ENCODE measurements at places on chromosomes 4 and X.

DNA sequence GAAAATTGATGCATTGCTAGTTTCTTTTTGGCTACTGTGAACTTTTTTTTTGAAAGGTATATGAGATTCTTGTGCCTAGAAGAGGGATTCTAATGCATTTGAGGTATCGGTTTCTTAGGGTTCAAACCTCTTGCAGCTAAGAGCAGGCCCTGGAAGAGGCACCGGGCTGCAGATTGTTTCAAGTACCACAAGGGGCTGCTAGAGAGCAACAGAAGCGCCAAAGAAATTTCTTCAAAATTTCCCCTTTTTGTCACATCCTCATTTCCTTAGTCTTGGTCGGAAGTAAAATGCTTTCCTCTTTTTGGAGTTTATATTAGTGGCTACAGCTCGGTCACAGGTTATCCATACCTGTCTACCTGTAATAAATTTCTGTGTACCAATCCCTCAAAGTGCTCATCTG, 89.8 kb downstream of the PDGFRA start:
- peak; percentile 72 for DNase-seq

GRCh38 chrX:57952320-57952678, 42.0 kb upstream of the ZXDA start:
- DNase-seq = no peak

- no peak for DNase-seq
Measured at GRCh38 chr4:86498863-86499166, 95.3 kb upstream of the PTPN13 start.

- DNase-seq = no peak
Measured at GRCh38 chr4:138455097-138455496, 212.9 kb upstream of the SLC7A11 start.

DNA sequence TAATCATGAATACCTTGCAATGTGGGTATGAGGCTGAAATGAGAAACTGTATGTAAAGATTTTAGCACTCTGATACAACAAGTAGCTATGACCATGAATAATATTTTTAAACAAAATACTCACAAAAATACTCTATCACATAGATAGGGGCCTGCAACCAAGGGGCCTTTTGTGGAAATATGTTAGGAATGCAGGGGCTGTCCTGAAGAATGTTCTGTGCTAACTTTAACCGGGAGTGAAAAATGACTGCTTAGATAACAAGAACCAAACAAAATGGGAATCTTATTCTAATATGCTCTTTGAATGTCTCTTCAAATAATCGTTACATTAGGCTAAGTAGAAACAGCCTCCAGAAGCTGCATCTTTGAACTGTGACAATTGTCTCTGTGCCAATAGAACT, 37.9 kb upstream of the GYPA start:
- DNase-seq = no peak

DNA sequence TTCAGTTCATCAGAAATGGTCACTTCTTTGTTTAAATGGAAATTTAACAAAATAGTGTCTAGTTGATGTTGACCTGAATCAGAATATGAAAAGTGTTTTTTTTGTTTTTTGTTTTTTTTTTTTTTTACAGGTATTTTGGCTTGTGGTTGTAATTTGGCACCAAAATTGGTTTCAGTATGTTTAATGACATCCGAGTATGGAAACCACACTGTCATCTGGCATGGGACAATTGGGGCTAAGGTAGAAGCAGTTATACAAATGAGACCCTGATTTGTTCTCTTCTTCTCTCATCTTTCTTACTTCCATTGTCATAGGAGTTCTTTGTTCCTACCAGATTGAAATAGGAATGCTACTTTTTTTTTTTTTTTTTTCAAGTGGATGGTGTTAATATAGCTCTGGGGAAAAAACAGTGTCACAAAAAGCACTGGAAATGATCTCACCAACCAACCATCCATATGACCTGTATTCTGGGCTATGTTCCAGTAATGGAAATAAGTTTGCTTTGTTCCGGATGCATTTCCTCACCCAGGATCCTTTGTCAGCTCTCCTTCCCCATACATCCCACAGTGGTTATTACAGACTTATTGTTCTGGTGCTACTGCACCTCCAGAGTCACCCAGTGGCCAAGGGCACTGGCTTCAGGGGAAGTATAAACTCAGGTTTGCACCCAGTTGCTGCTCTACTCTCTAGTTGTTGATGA, 95.8 kb downstream of the ATXN3L start:
- DNase-seq = no peak

DNA sequence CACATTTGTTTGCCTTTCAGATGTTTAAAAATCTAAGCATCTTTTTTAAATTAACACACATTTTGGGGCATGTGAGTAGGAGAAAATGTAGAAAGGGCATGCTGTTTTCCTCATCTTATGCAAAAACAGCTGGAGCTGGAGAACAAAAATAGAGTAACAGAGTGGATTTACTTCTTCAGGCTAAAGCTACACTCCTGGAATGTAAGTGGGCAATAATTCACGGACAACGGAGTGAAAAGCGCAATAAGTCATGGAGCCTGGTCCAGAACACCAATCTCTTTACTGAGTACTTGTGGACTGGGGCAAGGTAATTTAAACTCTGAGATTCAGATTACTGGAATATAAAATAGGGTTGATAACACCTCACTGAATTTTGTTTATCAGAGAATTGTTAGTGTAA, 1018.8 kb upstream of the HS3ST1 start:
- DNase-seq = no peak

GRCh38 chr4:7207628-7208231, 15.4 kb downstream of the SORCS2 start:
- DNase-seq = no peak

DNA sequence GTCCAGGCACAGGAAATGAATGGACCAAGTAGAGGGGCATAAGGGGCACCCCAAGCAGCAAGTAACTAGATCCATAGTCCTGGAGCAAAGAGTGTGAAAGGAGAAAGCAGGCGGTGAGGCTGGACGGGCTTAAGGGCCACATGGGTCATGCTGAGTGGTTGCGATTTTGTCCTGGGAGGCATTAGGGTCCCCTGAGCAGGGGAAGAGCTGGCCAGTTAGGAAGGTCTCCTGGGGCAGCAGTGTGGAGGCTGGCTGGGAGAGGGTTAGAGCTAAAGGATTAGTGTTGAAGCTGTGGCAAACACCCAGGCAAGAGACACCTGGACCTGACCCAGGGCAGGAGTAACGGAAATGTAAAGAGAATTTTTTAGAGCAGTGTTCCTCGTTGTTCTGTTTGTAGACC, 26.5 kb downstream of the MYOZ2 start:
- DNase-seq = no peak

- no peak for DNase-seq
Measured at GRCh38 chr4:111268769-111269414, 646.0 kb upstream of the PITX2 start.

DNA sequence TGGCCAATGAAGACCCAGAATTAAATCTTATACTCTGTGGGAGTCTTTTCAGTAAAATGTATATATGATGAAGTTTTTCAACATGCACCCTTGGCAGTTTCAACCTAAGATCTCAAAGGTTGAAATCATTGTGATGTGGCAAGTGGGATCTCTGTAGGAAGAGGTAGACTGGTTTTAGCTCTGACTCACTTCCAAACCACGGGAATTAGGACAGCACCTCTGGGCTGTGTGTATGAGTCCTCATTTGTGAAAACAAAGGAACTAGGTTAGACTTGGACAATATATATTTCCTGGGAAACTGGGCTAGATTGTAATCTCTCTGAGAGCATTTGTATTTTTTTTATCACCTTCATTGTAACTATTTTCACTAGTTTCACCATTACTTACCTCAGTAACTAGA, 333.0 kb downstream of the ADGRL3 start:
- DNase-seq = no peak

DNA sequence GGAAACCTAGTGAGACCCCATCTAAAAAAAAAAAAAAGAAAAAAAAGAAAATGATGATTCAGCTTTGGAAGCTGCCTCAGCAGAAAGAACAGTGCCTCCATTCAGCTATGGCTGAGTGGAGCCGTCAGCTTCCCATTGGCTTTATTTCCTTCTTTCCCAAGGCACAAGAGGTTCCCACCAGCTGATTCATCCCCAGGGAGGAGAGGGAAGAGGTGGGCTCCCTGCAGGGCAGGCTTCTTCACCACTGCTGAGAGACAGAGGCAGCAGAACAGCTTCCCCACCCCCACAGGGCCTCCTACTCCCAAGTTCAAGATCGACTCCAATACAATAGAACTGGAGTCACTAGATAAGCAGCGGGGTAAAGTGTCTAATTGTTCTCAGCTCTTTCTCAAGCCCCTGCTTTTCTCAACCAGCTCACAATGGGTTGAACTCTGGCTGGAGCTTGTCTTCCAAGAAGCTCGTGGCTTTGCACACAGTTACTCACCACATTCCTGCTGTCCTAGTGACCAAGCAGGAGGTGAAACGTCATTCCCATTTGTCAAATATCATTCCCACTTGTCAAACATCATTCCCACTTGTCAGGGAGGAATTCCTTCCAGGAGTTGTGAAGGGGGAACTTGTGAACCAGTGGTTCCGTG, 47.8 kb downstream of the FHDC1 start:
- DNase-seq = no peak

- DNase-seq = no peak
Measured at GRCh38 chr4:62130637-62131036, 930.5 kb downstream of the ADGRL3 start.

DNA sequence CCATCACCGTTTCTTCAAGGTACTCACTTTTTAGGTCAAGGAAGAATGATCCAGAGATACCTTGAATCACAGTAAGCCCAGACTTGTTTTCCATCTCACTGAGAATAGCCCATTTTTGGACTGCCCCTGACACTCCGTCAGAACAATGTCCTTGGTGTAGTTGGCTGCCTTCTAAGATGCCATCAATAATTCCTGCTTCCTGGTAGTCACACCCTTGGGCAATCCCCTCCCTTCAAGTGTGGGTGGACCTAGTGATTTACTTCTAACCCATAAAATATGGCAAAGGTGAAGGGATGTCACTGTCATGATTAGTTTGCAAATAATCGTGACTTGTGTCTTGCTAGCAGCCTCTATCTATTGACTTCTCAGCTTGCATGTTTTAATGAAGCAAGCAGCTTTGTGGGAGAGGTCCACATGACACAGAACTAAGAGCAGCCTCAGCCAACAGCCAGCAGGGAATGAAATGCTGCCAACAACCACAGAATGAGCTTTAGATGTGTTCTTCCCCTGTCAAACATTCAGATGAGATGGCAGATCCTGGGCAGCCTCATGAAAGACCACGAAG, 20.0 kb upstream of the KLHL34 start:
- no peak for DNase-seq

- DNase-seq = no peak
Measured at GRCh38 chr4:179880756-179881155, 2362.4 kb upstream of the TENM3 start.

DNA sequence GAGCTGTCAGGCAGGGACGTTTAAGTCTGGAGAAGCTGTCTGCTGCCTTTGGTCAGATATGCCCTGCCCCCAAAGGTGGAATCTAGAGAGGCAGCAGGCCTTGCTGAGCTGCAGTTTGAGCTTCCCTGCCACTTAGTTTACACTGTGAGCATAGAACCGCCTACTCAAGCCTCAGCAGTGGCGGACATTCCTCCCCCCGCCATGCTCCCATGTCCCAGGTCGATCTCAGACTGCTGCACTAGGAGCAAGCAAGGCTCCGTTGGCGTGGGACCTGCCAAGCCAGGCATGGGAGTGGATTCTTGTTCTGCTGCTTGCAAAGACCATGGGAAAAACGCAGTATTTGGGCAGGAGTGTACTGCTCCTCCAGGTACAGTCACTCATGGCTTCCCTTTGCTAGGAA, 24.3 kb downstream of the PLK4 start:
- peak; percentile 31 for DNase-seq

DNA sequence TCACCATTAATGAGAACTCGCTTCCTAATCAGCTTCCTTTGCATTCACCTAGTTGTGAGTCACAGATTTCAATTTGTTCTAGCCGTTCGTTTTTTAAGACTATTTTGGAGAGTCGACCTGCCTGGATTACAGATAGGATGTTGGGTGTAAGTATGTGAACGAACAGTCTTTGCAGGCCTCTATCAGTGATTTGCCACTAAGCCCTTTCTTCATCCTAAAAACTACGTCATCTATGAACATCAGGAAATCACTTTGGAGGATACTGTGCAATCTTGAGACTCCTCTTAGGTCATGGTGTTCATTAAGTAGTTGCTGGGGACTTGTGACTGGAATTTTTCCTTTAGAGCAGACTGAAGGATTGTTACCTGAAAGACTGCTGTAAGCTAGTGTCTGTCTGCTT, 1.1 kb downstream of the POLA1 start:
- no peak for DNase-seq

GRCh38 chrX:15939737-15940136, 85.1 kb upstream of the AP1S2 start:
- no peak for DNase-seq

DNA sequence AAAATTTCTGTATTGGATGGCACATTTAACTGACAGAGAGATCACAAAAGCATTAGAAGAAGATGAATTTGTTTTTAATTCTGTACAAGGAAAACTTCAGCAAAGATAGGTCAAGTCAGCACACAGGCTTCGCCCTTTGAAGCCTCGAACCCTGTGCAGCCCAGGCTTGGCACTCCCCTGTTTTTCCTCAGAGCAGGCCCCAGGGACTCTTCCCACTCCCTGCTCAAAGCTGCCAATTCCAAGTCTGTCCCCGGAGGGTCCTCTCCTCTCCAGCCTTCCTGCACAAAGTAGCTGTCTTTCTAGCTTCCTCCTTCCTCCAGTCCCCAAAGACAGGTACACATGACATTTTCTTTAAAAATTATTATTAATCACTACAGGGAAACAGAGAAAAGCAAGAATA, 466.3 kb downstream of the PPARGC1A start:
- no peak for DNase-seq

GRCh38 chr4:86582410-86582809, 11.7 kb upstream of the PTPN13 start:
- no peak for DNase-seq

GRCh38 chrX:18883961-18884765, 99.8 kb downstream of the PHKA2 start:
- no peak for DNase-seq

- DNase-seq = no peak
Measured at GRCh38 chr4:85717351-85717750, 242.4 kb downstream of the ARHGAP24 start.

DNA sequence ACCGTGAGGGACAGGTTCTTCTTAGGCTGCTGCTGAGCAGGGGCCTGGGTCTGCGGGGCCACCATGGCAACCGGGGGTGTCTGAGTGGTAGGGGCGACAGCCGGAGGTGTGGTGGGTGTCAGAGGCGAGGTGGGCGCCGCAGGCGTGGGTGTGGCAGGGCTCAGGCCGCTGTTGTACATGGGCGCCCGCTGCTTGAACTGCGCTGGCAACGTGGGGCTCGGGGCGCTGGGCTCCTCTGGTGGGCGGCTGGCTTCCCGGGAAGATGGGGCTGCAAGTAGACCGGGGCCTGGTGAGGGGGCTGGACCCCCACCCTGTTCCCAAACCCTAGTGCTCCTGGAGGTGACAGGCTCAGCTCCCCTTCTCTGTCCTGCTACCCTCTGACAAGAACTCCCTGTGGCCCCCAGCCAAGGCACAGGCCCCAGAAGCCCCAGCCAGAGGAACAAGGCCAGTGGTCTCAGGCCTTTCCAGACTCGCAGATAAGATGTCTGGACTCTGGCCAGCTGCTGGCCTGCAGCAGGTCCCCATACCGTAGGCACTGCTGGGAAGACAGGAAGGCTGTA, 24.8 kb downstream of the NELFA start:
- no peak for DNase-seq

All from activated CD4-positive, alpha-beta T cell treated with anti-CD3 and anti-CD28 coated beads, Interleukin-2, amount 10 ng/mL, durations not matched to agents 24 days and 14 days (primary cell).